ENCODE measurements at places on chromosomes 7 and 10. TPM values are rescaled to one million over a fixed set of nuclear protein-coding genes. Genes with fewer than 3 reads are reported as not detected.
A peak's percentile ranks its signal among the peaks of the same experiment; 100 is the strongest.

RNF148 gene
- total RNA-seq: 1.4 TPM

RRP12 gene
- 14.2 TPM for total RNA-seq

VENTX gene
- total RNA-seq: 0.93 TPM

SMO gene
- total RNA-seq: 5.8 TPM

NEBL gene
- 8.0 TPM for total RNA-seq

GSTO2 gene
- total RNA-seq: 0.25 TPM

ELFN1 gene
- total RNA-seq: 3.8 TPM

DOCK4 gene
- 71.3 TPM for total RNA-seq

LRRD1 gene
- total RNA-seq: 0.12 TPM

RELN gene
- 3.6 TPM for total RNA-seq

SND1 gene
- total RNA-seq: 132 TPM

SPDYE2B gene
- not detected for total RNA-seq

SPDYE1 gene
- total RNA-seq: not detected

PPIA gene
- total RNA-seq: 1,564 TPM

SPDYE11 gene
- total RNA-seq: not detected

PNLIPRP3 gene
- total RNA-seq: not detected

- no peak for DNase-seq
Observed at GRCh38 chr10:28214219-28214618, 88.6 kb downstream of the MPP7 start.

GRCh38 chr10:3412646-3413045, 240.1 kb upstream of the PITRM1 start:
- no peak for DNase-seq

DNA sequence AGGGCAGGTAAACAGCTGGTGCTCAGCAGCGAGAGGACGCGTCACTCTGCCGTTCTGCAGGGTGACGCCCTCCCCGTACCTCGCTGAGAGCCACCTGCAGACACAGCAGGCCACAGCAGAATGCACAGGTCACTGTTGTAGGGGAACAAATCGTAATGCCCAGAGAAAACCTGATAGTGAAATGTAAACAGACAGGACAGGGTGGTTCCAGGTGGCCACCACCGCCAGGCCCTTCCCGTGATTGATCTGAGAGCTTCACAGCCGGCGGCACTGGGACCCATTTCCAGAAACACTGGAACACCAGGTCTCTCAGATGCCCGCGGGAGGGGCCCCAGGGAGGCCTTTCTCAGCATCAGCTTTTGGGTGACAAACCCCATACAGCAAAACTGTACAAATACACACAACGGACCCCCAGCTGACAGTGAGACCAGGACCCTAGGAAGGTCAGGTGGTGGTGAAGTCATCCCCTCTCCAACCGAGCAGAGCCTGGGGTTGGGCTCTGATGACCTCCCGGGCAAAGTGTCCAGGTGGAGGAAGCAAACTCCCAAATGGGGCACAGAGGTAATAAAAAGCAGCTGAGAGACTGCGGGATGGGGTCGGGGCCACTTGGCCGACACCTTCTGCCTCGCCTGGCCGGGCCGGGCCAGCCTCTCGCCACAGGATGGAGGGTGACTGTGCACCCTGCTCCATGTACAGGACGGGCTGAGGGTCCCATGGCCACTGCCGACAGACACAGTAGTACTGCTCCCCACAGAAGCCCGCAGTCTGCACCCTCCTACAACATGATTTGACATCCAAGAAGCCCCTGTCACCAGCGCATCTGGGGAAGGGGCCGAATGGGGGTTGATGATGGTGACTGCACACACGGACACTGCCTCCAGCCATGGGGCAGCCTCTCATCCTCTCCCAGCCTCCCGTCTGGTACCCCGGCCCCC, 4.6 kb downstream of the BHLHA15 start:
- no peak for DNase-seq

DNA sequence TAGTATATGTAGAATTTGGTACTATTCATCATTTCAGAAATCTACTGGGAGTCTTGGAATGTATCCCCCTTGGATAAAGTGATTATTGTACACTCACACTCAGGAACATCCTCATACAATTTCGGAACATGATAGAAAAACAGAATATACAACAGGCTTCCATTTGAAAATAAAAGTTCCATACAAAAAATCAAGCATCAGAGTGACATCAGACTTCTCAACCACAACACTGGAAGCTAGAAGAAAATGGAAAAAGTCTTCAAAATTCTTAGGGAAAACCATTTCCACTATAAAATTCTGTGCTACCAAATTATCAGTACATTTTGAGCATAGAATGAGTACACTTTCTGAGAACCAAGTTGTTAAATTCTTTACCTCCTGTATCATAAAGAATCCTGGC, 8.8 kb downstream of the LYZL1 start:
- no peak for DNase-seq

- no peak for DNase-seq
Observed at GRCh38 chr10:26374426-26374825, 63.7 kb upstream of the APBB1IP start.

GRCh38 chr7:93043385-93043985, 74.3 kb downstream of the SAMD9 start:
- peak; percentile 37 for DNase-seq

- no peak for DNase-seq
Observed at GRCh38 chr10:79947083-79947415, 1.9 kb downstream of the SFTPD start.

DNA sequence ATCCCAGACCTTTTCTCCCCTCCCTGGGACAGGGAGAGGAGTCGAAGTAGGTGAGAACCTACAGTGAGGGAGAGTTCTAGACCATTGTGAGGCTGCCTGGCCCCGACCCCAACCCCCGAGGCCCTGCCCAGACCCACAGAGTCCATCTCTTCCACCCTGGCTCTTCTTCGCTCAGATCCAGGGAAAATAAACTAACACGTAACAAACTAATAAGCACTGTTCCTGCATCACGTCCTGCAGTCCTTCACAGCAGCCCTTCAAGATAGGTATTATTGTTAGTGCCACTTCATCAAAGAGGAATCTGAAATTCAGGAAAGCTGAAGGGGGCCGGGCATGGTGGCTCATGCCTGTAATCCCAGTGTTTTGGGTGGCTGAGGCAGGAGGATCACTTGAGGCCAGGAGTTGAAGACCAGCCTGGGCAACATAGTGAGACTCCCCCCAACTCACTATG, at the start of gene SPACDR:
Gene SPACDR (minus strand): TSS at position 51 of the 451 bp plus-strand sequence. CDS start 235 bp downstream, outside the sequence.
- no peak for DNase-seq

DNA sequence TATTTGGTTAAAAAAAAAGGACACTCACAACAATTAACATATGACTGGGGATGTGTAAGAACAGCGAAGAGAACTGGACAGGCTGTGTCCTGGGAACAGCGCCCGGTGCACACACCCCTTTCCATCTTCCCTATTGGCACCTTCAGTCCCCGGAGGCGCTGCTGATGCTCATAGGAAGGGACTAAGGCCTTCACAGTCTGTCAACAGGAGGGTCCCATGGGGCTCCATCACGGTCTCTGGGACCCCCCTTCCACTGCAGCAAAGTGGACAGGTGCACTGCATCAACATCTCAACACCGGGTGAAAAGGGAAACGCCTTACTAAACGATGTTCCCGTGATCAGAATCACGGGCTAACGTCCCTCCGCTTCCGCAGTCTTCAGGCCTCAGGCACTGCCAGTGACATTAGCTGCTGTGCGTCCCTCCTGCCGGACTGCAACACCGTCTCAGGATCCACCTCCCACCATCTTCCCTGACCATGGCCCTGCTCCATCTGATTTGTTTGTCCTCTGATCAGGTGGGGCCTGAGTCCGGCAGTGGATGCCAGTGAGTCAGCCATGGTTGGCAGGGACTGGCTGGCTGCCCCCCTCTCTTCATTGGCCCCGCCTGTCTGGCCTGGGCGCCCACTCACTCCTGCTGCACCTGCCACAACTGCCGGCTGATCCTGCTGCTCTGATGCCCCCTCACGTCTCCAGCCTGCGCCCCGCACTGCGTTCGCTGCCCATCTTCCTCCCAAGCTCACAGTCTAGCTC, 614.7 kb downstream of the DNAJB6 start:
- DNase-seq: no peak

- DNase-seq: no peak
Observed at GRCh38 chr7:51031791-51032515, 249.3 kb upstream of the GRB10 start.

GRCh38 chr7:91940572-91941341, at the start of gene AKAP9:
Gene AKAP9 (plus strand): TSS chr7:91940862. CDS start chr7:91941100, 238 bp downstream.
- DNase-seq: peak; percentile 58

GRCh38 chr7:2438775-2439174, 35.4 kb downstream of the CHST12 start:
- DNase-seq: no peak

DNA sequence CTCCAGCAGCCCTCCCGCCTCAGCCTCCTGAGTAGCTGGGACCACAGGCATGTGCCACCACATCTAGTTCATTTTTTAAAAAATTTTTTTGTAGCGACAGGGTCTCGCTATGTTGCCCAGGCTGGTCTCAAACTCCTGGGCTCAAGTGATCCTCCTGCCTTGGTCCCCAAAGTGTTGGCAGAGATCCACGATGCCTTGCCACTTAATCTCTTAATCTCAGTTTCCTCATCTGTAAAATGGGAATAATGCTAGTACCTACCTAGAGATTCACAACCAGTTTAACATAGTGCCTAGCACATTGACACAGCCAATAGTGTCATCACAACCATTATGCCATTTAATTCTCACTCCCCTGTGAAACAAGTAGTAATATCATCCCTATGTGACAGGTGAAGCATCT, 4.8 kb upstream of the CPA4 start:
- no peak for DNase-seq

GRCh38 chr7:7687800-7688199, 30.6 kb downstream of the RPA3 start:
- DNase-seq: no peak

DNA sequence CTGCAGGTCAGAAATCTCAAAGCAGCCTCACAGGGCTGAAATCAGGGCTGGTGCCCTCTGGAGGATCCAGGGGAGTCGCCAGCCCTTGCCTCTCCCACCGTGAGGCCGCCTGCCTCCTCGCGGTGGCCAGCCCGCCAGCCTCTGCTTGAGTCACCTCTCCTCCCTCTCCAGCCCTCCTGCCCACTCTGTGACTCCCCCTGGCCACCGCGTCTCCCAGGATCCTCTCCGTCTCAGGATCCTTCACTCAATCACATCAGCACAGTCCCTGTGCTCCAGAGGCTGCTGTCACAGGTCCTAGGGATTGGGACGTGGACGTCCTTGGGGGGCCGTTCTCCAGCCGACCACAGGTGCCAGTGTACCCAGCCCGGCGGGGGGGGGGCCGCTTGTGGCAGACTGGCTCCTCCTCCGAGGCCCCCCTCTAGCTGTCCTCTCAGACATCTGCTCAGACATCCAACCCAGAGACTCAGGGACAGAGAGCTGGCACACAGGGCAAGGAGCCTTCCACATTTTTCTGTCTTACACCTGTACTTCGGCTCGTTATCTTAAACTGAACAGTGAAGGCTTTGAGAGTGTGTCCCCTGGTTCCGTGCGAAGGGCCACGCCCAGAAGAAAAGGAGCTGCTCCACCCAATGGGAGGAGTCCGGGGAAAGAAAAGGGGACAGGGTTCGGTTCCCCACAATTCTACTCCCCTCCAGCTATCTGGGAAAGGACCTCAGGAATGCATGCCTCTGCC, 9.4 kb upstream of the PPP2R2D start:
- no peak for DNase-seq

GRCh38 chr10:34674176-34674575, 140.9 kb downstream of the PARD3 start:
- DNase-seq: no peak

GRCh38 chr7:157486007-157486755, 149.4 kb downstream of the DNAJB6 start:
- no peak for DNase-seq

DNA sequence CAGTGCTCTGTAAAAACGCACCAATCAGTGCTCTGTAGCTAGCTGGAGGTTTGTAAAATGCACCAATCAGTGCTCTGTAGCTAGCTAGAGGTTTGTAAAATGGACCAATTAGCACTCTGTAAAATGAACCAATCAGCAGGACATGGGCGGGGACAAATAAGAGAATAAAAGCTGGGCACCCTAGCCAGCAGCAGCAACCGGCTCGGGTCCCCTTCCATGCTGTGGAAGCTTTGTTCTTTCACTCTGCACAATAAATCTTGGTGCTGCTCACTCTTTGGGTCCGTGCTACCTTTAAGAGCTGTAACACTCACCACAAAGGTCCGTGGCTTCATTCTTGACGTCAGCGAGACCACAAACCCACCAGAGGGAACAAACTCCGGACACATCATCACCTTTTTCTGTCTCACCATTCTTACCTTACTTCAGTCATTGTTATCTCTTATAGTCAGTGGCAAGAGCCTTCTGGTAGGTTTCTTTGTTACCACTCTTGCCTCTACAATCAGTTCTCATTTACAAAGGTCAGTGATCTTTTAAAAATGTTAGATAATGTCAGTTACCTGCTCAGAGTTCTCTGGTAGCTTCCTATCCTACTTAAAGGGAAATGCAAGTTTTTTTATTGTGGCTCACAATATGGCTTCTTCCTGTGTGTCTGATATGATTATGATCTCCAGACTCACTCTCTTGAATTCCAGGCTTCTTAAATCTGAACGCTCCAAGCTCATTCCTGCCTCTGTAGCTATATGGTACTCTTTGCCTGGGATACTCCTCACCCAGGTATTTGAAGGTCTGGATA, 4.5 kb downstream of the STAM start:
- DNase-seq: no peak

DNA sequence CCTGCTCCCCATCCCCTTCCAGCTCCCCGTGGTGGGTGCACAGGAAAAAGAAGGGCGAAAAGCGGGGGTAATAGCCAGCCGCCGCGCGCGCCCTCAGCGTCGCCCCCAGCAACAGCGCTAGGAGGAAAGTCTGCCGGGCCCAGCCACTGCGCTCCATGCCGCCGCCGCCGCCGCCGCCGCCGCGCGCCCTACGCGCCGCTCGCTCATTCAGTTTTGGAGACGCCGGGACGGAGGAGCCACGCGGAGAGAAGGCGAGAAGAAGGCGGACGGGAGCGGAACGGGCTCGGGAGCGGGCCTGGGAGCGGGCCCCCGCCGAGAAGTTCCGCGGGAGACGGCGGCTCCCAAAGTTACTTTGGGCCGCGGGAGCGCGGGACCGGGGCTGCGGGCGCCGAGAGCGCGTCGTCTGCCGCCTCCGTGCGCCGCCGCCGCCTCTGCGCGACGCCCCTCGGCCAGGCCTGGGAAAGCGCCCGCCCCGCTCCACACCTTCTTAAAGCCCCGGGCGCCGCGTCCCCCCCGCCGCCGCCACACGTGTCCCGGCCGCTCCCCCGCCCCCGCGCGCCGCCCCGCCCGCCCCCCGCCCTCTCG, at the start of gene RELN:
Gene RELN (minus strand): TSS at position 459 of the 585 bp plus-strand sequence. CDS start 302 bp downstream, at position 157.
- no peak for DNase-seq

- no peak for DNase-seq
Observed at GRCh38 chr10:114658175-114658574, at the start of gene ABLIM1. Gene ABLIM1 (minus strand): TSS chr10:114658275. CDS start chr10:114658200, 75 bp downstream.
